ENCODE measurements at places on chromosomes 7 and 10. TPM values are rescaled to one million over a fixed set of nuclear protein-coding genes. Genes with fewer than 3 reads are reported as not detected.

DNA sequence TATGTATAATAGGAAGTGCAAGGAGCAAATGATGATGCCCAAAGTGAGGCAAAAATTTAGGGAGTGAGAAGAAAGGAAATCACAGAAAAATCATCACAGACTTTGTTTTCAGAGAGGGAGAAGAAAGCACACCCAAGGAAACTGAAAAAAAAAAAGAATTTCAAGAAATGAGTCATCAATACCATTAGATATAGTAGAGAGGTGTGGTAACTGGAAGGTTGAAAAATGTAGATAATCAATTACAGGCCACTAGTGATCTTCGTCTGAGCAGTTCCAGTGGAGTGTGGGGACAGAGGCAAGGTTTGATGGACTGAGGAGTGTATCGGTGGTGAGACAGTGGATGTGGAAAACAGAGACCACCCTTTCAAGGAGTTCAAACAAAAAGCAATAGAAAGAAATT is 31.7 kb downstream of the ASB4 start:
- no peaks in the 10 kb centered on the region for H3K4me1 ChIP-seq
- H3K27me3 ChIP-seq: peaks cover 15% of the 10 kb centered on the region
- no peak overlapping the region for H3K4me3 ChIP-seq

ABCB4 gene
- 0.41 TPM for total RNA-seq

- H3K27me3 ChIP-seq: no peaks in the 10 kb centered on the region
- no peaks in the 10 kb centered on the region for H3K36me3 ChIP-seq
- H3K4me1 ChIP-seq: no peaks in the 10 kb centered on the region
- no peak overlapping the region for H3K4me3 ChIP-seq
- H3K27ac ChIP-seq: no peak overlapping the region
- no peak for DNase-seq
Measured at GRCh38 chr7:18675579-18675978, 180.0 kb downstream of the HDAC9 start.

GRCh38 chr10:71657604-71658466 is 61.7 kb downstream of the C10orf105 start:
- peak overlapping the region; percentile 50 for H3K27ac ChIP-seq
- H3K4me3 ChIP-seq: peak overlapping the region; percentile 67
- no peaks in the 10 kb centered on the region for H3K36me3 ChIP-seq
- peaks cover 35% of the 10 kb centered on the region for H3K4me1 ChIP-seq
- peak; percentile 86 for DNase-seq

BCAP29 gene
- total RNA-seq: 38.3 TPM
